ENCODE measurements at places on chromosomes 13 and 19.

DNA sequence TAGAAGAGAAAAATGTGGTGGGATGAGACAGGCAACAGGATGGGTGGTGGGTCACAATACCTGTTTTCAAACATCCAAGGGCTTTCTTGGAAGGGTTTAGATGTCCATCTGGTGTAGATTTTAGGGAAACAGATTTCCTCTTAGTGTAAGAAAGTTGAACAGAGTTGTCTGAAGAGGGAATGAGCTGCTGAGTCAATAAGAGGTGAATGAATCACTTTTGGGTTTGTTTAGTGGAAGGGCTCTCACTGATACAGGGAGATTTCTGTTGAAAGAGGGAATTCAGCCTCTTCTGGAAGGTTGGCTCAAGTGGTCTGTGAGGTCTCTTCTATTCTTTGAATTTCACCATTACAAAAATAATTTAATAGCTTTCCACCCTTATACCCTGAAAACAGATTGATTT, 54.6 kb downstream of the LACC1 start:
- no peak for DNase-seq

DNA sequence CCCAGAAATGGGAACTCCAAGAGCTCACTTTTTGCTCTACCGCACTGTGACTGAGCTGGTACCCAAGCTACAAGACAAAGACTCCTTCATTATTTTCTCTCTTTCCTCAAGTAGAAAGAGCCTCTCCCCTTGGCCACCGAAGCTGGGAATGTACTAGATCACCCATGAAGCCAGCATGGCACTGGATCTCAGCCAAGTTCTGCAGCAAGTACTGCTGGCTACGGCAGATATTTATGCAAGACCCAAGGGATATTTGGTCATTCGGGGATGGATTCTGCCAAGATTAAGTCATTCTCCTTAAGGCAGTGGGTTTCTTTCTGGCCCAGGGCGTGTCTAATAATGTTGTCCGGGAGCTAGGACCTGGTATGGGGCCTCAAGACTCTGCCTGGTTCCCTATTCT, 633.5 kb downstream of the SLITRK1 start:
- DNase-seq: no peak

DNA sequence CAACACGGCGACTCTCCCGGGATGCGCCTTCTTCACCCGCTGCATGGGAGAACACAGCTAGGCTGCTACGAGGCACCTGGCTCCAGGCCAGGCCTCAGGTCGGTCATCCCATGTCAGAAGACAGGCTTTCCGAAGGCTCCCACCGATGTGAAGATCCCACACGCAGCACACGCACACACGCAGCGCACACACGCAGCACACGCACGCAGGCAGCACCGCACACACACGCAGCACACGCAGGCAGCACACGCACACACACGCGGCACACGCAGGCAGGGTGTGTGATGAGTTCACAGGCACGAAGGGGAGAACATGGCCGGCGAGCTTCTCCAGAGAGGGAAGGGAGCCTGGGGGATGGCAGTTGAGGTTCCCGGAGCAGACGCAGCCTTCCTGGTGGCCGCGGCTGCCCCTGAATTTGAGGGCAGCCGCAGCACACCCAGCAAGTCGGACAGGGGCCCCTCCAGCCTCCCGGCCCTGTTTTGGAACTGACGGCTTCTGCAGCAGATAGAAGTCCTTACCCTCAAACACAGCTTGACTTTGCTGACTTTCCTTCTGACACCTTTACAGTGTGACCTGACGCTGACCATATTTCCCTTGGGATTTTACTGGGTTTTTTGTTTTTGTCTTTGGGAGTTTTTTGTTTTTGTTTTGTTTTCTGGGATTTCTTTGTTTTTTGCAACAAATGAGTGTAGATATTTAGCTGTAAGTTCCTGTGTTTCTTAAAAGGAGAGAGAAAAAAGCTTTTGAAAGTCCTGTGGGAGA, 55.9 kb downstream of the RASA3 start:
- DNase-seq: no peak

- DNase-seq: no peak
Measured at GRCh38 chr13:93927431-93927830, 552.1 kb downstream of the DCT start.

- no peak for DNase-seq
Measured at GRCh38 chr13:43238341-43239083, 215.1 kb downstream of the DNAJC15 start.

DNA sequence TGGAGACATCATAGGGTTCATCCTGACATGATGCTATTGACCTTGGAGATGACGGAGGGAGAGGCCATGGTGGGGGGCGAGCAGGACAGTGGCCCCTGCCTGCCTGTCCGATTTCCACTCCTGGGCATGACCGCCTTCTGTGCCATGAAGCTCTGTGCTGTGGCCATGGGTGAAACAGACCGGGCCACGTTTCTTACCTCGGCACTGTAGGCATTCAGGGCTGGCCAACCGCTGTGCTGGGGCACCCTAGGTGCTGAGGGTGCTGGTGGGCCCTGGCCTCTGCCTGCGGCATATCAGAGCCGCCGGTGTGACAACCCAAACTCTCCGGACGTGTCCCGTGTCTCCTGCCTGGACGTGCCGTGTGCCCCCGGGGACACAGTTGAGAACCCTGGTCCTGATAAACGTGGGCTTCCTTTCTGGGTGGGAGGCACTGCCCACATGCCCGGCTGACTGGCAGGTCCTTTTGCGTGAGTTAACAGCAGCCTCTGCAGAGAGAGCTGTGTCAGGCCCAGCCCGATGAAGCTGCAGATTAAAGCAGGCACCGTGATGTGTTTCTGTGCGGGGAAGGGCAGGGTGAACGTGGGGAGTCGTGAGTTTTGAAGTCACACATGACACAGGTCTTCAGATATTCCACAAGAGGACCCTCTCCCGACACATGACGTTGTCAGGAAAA, 46.5 kb downstream of the TMEM255B start:
- DNase-seq: no peak

DNA sequence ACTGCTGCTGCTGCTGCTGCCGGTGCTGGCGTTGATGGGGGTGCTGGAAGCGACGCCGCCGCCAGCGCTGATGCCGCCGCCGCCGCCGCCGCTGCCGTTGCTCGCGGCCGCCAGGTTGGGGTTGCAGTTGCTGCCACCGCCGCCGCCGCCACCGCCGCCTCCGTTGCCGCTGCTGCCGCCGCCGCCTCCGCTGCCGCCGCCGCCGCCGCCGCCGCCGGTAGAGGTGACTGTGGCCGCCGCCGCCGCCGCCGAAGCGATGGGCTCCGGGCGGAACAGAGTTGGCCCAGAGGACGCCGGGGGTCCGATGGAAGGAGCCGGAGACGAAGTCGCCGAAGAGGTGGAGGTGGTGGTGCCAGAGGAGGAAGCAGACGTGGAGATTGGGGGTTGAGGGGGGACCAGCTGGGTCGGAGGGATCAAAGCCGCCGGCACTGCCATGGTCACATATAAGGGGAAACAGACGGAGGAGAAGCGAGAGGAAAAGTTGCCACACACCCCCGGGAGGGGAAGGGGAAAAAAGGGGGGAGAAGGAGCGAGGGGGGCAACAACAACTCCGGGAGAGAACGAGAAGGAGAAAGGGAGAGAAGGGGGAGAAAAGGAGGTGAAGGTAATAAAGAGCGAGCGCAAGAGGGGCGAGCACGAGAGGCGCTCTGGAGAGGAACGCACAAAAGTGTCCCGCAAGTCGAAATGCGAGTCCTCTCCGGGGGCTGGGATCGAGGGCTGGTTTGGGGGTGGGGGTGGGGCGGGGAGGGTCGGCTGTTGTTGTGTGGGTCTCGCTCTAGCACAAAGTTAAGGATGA, 471 bp downstream of the DACH1 start:
- peak; percentile 10 for DNase-seq

GRCh38 chr19:1355568-1356507, 27.9 kb upstream of the NDUFS7 start:
- DNase-seq: peak; percentile 13

Data from activated CD4-positive, alpha-beta T cell treated with anti-CD3 and anti-CD28 coated beads, Interleukin-10, Interleukin-2, amounts not matched to agents 100 ng/mL and 50 ng/mL, durations not matched to agents 16 hours and 8 hours (primary cell).